ENCODE measurements at places on chromosomes 3 and 15. TPM values are rescaled to one million over a fixed set of nuclear protein-coding genes. Genes with fewer than 3 reads are reported as not detected.

Gene SAMD7
- total RNA-seq, result not detected

Gene GPR27
- total RNA-seq, result not detected

Gene CLDN16
- total RNA-seq, result not detected

Gene CRABP1
- total RNA-seq, result 0.40 TPM

DNA sequence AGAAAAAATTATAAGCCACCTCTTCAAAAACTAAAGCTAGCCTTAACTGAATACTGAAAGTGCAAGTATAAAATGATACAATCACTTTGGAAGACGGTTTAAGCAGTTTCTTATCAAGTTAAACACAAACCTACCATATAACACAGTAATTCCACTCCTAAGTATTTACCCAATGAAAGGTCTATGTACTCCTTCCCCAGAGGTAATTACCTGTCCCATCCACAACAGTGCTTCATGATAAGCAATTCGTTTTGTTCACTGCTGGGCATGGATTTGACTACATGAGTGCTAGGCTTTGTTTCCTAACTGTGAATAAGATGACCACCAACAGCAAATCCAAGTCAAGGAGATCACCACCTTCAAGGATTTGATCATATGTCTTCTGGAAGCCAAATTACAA is 4.3 kb downstream of the COX5A start:
- no peak for DNase-seq

- no peak for DNase-seq
Measured at GRCh38 chr3:168272343-168272985, 176.7 kb upstream of the GOLIM4 start.

DNA sequence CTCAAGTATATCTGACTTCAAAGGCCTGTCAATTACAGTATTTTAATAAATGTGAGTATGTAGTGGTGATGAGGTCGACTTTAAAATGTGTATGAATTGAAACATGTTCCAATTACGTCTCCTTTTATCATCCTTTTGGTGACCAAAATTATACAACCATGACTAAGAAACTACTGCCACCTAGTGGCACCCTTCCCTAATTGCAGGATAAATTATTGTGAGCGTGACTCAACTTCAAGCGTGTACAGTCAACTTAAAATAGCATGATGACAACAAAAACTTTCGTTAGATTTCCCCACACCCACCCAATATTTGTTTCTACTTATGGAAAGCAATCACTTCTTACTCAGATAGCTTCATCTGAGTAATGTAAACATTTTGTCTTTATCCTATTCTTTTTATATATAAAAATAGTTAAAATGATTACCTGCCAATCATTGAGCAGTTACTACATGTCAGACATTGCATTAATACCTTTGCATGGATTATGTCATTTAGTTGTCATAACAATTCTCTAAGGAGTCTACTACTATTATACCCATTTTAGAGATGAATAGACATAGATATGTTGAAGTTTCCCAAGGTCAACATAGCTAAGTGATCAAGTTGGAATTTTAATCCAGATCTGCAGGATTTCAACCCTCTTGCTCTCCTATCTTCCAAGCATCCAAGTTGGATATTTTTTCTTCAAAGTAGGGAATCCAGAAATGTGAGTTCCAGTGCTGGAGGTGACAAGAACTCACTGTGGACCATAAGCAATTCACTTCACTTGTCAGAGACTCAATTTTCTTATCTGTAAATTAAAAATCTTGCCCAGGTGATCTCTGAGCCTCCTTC is 106.0 kb downstream of the MEX3B start:
- DNase-seq, result peak; percentile 51

DNA sequence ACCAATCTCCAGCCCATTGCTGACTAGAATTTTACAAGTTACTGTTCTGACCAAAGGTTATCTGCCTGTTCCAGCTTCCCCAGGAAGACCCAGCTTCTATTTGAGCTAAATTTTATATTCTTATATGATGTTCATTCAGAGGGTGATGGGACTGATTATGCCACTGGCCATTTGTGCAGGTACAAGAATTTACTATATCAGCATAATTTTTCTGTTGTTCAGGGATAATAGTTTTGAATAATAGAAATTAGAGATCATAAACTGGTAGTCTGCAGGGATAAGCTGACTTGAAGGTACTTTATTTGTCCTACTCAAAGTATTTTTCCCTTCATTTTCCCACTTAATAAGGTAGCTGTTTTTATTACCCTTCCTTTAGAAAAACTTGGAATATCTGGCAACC is 222.6 kb upstream of the MRPL3 start:
- DNase-seq, result no peak

GRCh38 chr3:112119962-112120836 is 12.8 kb downstream of the GCSAM start:
- no peak for DNase-seq

DNA sequence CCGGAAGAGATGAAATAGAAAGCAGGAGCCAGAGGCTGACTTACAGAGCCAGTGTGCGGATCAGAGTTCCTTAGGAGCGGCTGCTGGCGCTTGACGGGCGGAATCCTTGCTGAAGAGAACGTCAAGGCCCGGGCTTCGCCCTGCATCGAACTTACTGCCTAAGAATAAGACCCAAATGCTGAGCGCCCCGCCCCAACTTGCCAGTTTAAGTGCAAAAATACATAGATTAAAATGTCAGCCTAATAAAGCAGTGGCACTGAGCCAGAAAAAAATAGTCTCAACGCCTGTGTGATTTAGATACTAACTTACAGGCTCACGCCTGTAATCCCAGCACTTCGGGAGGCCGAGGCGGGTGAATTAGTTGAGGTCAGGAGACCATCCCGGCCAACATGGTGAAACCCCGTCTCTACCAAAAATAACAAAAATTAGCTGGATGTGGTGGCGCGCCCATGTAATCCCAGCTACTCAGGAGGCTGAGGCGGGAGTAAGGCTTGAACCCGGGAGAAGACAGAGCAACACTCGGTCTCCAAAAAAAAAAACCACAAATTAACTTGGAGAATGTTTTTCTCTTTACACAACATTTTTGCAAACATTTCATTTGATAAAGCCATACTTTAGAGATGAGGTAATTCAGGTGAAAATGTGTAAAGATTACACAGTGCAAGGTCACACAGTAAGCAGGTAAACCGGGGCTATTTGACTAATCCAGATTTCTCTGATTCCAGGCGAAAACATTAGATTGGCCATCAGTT is 1.2 kb upstream of the UBP1 start:
- no peak for DNase-seq
